Activated CD8-positive, alpha-beta T cell treated with anti-CD3 and anti-CD28 coated beads, Interleukin-2, amount 10 ng/mL, durations not matched to agents 7 days and 5 days (primary cell): ENCODE measurements at places on chromosomes 12 and 14. TPM values are rescaled to one million over a fixed set of nuclear protein-coding genes. Genes with fewer than 3 reads are reported as not detected.

GPR135 gene
- 1.8 TPM for total RNA-seq

IL31 gene
- not detected for total RNA-seq

HRK gene
- not detected for total RNA-seq

TAS2R9 gene
- total RNA-seq: not detected

OTOGL gene
- not detected for total RNA-seq

NDUFB1 gene
- total RNA-seq: 130 TPM

NANOG gene
- not detected for total RNA-seq

LRP1-AS gene
- total RNA-seq: not detected

SPTSSA gene
- total RNA-seq: 14.8 TPM

SLC2A14 gene
- total RNA-seq: 0.13 TPM

BHLHE41 gene
- total RNA-seq: not detected

PPM1A gene
- total RNA-seq: 50.1 TPM

TAS2R19 gene
- 2.1 TPM for total RNA-seq

ABCB9 gene
- 5.9 TPM for total RNA-seq

LRRC10 gene
- not detected for total RNA-seq

BCL2L14 gene
- 5.7 TPM for total RNA-seq

CPNE6 gene
- 0.10 TPM for total RNA-seq

PLEKHG3 gene
- total RNA-seq: 7.3 TPM
